ENCODE measurements at places on chromosomes 5 and 9.
A peak's percentile ranks its signal among the peaks of the same experiment; 100 is the strongest.

DNA sequence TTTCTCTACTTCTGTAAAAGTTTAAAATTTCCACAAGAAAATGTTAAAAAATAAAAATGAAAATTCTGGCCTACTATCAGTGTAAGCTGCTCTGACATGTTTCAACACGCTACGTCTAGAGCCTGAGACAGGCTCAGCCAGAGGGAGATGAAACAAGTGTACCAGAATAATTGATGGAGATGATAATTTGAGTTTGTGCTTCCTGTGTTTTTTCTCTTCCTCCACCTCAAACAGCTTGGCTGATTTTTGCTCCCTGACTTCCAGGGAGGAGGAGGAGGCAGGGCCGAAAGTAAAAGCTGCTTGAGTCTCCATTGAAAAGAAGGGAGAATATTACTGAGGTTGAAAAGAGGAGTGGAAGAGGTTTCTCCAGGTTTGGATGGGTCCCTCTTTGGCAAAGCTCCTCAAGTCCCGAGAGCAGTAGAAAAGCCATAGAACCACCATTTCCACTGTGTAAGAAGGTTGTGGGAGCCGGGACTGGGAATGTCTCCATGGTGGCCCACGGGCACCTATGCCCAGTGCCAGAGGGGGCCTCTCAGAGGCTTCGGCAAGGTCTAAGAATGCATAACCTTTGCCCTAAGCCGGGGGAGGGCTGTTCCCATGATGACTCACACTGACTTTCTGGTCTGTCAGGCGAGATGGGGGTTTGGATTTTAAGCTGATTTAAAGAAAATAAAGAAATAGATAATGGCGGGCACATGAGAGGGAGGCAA, 95.1 kb downstream of the HRH2 start:
- no peak for DNase-seq

GRCh38 chr5:60325870-60326269, 374.1 kb downstream of the DEPDC1B start:
- no peak for DNase-seq

- no peak for DNase-seq
Measured at GRCh38 chr5:100496296-100496695, 38.9 kb upstream of the FAM174A start.

GRCh38 chr5:177600508-177601018, 631 bp downstream of the B4GALT7 start:
- no peak for DNase-seq

- DNase-seq, result no peak
Measured at GRCh38 chr9:16417749-16418148, 452.7 kb downstream of the BNC2 start.

GRCh38 chr5:17064241-17064640, 128.2 kb upstream of the MYO10 start:
- DNase-seq, result no peak

DNA sequence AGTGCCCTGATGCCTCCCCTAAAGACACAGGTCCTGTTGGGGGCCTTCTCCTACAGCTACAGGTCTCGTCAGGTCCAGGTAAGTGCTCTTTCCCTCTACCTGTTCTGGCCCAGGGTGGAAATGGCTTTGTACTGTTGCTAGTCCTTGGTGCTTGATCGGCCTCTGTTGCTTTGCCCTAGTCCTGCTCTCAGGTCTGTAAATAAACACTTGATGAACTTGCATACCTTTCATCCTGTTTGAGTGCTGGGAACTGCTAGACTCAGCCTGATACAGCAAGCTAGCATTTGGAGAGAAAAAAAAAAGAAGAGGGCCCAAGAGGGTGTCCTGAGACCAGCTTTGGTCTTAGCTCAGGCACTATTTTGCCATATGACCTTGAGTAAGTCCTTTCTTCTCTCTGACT, 21.8 kb upstream of the ZNF618 start:
- DNase-seq, result no peak

- DNase-seq, result no peak
Measured at GRCh38 chr9:12851341-12852090, 76.7 kb downstream of the LURAP1L start.

GRCh38 chr5:150009671-150010387, 9.3 kb downstream of the HMGXB3 start:
- no peak for DNase-seq

DNA sequence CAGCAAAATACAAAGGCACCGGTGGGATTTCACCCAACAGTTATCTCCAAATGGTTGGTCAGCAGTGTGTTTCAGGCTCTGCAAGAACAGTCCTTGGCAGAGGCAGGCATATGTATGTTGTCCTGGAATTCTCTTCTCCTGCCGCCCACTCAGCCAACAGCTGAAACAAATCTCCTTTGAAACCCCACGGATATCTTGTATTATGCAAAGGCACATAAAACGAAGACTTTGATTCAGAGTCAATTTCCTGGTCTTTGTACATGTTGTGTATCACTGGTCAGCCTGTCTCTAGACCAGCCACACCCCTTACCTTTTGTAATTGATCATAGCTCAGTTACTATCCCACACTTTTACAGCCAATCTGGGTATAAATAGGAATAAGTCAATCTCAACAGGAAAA, 29.2 kb downstream of the FREM1 start:
- no peak for DNase-seq

DNA sequence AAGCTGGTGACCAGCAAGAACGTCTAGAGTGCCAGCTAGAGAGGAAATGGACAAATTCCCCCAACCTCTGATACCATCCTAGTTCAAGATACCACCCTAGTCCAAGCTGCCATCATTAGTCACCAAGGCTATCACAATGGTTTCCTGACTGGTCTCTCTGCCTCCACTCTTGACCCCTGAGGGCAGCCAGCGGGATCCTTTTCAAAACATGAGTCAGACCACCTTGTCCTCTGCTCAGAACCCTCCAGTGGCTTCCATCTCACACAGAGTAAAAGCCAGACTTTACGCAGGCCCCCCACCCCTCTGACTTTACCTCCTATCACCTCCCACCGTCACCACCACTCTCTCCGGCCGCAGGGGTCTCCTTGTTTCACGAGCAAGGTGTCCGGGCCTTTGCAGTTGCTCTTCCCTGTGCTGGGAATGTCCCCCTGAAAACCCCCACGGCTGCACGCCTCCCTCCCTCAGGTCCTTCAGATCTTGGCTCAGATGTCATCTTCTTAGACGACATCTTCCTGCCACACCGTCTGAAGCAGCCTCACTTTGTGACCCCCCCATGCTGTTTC, 42.2 kb upstream of the FBXW11 start:
- DNase-seq, result no peak

- no peak for DNase-seq
Measured at GRCh38 chr5:141001446-141001843, 35.2 kb downstream of the PCDHAC2 start.

GRCh38 chr5:175215906-175216305, 228.1 kb downstream of the DRD1 start:
- no peak for DNase-seq

- DNase-seq, result no peak
Measured at GRCh38 chr5:160970605-160971191, 118.7 kb upstream of the ATP10B start.

DNA sequence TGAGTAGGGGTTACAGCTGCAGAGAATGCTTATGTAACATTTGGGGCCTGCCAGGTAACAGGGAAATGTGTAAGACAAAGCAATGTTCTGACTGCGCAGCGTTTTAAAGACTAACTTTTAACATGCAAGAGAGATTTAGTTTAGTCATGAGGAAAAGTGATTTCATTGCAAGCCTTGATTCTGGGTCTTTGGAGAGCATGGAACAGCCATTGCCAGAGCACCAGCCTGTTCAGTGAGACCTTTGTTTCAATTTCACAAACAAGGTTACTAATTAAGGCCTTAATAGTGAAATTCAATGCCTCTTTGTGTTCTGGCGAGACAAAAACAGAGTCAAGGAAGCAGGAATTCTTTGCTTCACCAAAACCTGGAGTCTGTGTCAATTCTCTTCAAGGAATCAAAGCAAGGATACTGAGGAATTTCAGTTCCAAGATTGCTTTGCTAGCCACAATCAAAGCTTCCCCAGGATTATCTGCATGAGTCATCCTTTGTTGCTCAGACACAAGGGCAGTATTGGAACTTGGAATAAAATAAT, 14.4 kb downstream of the CKMT2 start:
- no peak for DNase-seq

DNA sequence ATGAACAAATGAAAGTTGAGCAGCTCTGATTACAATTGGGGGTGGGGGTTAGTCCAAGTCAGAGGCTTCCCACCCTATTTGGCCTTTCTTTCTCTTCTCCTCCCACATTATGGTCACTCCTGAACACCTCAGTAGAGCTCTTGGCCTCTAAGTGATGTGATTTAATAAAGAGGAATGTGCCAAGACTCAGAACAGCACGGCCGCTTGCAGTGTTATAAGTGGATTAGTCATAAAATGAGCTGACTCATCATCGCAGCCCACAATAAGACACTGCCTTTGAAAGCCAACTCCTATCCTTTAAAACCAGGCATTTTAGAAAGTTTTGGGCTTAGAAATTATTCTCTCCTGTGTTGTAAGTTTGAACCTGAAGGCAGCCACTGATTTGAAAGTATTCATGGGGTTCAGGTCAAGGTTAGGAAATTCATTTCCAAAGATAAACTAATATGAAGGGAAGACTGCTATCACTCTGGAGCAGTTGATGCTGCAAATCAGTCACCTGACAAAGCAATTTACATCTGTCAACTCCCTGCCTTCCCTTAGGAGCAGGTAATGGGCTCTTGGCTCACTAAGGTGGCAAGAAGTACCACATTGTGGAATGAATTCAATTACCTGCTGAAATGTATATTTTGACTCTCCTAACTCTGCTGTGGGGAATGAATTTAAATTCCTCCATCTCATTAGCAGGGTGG, 283.6 kb upstream of the NMUR2 start:
- no peak for DNase-seq

DNA sequence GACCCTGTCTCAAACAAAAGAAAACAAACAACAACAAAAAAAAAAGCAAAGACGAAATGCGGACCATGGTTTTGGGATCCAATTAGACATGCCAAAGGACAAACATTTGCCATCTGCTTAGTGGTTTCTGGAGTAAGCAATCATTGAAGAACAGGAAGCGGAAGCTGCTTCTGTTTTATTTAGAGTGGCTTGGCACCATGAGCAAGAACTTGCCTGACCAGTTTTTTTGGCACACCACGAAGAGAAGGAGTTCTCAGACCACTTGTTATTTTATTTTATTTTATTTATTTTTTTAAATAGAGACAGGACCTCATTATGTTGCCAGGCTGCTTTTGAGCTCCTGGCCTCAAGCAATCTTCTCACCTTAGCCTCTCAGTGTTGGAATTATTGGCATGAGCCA, 17.0 kb downstream of the BTF3 start:
- no peak for DNase-seq

DNA sequence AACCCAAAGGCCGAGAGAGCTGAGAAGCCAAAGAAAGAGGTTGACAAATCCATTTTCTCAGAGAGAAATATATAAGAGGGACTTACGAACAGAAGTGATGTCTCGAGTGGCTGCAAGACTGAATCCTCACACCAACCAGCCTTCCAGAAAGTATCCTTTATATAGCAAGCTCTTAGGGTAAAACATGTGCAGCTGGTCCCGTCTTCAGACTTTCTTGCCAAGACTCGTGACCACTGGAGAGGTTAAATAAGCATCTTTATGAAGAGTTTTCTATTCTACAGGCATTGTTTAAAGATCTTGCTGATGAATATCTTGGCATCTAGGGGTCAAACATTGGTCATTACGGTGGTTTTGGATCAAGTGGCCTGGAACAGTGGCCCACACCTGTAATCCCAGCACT, 16.9 kb upstream of the SLC22A4 start:
- DNase-seq, result no peak

GRCh38 chr9:131403493-131403773, 9.5 kb downstream of the PRRC2B start:
- no peak for DNase-seq

GRCh38 chr9:16191191-16191590, 638.3 kb downstream of the CCDC171 start:
- no peak for DNase-seq

- DNase-seq, result no peak
Measured at GRCh38 chr9:126084008-126084407, 242.6 kb upstream of the MVB12B start.

DNA sequence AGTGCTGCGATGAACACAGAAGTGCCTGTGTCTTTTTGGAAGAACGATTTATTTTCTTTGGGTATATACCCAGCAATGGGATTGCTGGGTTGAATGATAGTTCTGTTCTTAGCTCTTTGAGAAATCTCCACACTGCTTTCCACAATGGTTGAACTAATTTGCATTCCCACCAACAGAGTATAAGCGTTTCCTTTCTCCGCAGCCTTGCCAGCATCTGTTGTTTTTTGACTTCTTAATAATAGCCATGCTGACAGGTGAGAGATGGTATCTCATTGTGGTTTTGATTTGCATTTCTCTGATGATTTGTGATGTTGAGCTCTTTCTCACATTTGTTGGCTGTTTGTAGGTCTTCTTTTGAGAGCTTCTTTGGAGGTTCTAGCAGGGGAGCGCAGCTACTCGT, 134.6 kb downstream of the TENT4A start:
- no peak for DNase-seq

GRCh38 chr9:69090140-69090750, 54.7 kb downstream of the FXN start:
- DNase-seq, result no peak

GRCh38 chr5:36643162-36643561, 36.8 kb downstream of the SLC1A3 start:
- DNase-seq, result no peak

- DNase-seq, result no peak
Measured at GRCh38 chr9:76255781-76256455, 138.3 kb downstream of the RFK start.

DNA sequence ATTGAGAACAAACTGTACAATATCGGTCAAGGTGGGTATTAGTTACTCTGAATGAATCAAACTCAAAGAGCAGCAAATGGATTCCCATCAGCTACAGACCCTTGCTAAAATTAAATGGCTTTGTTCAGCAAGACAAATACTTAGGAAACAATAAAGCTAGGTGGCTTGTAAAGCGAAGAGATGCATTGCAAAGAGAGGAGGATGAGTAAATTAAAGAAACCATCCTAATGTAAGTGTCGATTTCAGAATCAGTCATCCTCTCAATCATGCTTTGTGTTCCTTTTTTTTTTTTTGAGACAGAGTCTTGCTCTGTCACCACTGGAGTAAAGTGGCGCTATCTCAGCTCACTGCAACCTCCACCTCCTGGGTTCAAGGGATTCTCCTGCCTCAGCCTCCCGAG, 359.2 kb upstream of the ZNF462 start:
- no peak for DNase-seq

- DNase-seq, result no peak
Measured at GRCh38 chr5:93421987-93422401, 159.0 kb downstream of the NR2F1-AS1 start.

- DNase-seq, result peak; percentile 35
Measured at GRCh38 chr5:160260881-160261815, 31.8 kb downstream of the FABP6 start.

DNA sequence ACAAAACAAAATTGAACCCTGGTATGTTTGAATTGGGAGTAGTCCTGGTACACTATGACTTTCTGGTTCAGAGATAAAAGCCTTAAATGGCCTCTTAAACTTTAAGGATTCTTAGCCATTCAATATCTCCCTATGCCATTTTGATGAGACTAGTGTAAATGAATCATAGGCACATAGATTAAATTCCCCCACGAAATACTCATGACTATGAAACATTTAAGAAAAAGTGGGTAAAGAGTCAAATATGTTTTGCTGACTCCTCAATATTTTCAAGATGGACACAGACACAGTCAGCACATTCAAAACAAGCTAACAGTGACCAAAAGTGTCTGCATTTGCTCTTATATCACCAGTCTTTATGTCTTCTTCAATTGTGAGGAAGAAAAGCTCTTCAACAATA, 278.3 kb downstream of the PDE4D start:
- DNase-seq, result no peak
